Activated CD8-positive, alpha-beta memory T cell treated with anti-CD3 and anti-CD28 coated beads for 36 hours (primary cell): ENCODE measurements at places on chromosomes 7 and 10. TPM values are rescaled to one million over a fixed set of nuclear protein-coding genes. Genes with fewer than 3 reads are reported as not detected.

The CPA2 gene
- total RNA-seq: not detected

The GIMAP4 gene
- 26.3 TPM for total RNA-seq

The PRKAR2B gene
- 0.97 TPM for total RNA-seq

The ZNF485 gene
- total RNA-seq: 6.5 TPM

The ZP3 gene
- total RNA-seq: 1.5 TPM

The TACC2 gene
- total RNA-seq: not detected

The HUS1 gene
- total RNA-seq: 54.6 TPM

The TAS2R41 gene
- not detected for total RNA-seq

The ABCB4 gene
- total RNA-seq: 0.15 TPM

The VSIR gene
- 52.7 TPM for total RNA-seq

The ANKRD7 gene
- 0.90 TPM for total RNA-seq

The HMX2 gene
- total RNA-seq: not detected

The FAM25G gene
- not detected for total RNA-seq

The FUOM gene
- 31.2 TPM for total RNA-seq

The MYO3A gene
- total RNA-seq: not detected

The ABCB1 gene
- 16.0 TPM for total RNA-seq

The CRTAC1 gene
- not detected for total RNA-seq

The VWC2 gene
- total RNA-seq: not detected
